ENCODE measurements at places on chromosomes 16 and 17. TPM values are rescaled to one million over a fixed set of nuclear protein-coding genes. Genes with fewer than 3 reads are reported as not detected.

Gene GNG13
- total RNA-seq = not detected

Gene PTRH2
- total RNA-seq = 41.7 TPM

Gene CCR7
- total RNA-seq = 192 TPM

Gene LSM12
- total RNA-seq = 74.0 TPM

Gene ABCC11
- total RNA-seq = not detected

Gene C16orf89
- total RNA-seq = not detected

Gene KRT33A
- total RNA-seq = not detected

Gene APPBP2
- 22.5 TPM for total RNA-seq

Gene UBE2Z
- total RNA-seq = 79.5 TPM

Gene DUS2
- total RNA-seq = 25.2 TPM

Gene TM4SF5
- total RNA-seq = not detected

Gene C16orf96
- total RNA-seq = 0.05 TPM

Gene KRT31
- not detected for total RNA-seq

Gene ARL5C
- not detected for total RNA-seq

Gene NPEPPS
- 69.9 TPM for total RNA-seq

Gene TP53TG3
- not detected for total RNA-seq

Gene IGFBP4
- 22.3 TPM for total RNA-seq

Gene GP1BA
- total RNA-seq = 0.74 TPM

Gene STAT5A
- 86.4 TPM for total RNA-seq

Gene LGALS9B
- 0.85 TPM for total RNA-seq

Gene PIK3R5
- 50.8 TPM for total RNA-seq

Gene SLC22A31
- not detected for total RNA-seq

Gene PITPNM3
- 0.49 TPM for total RNA-seq

Gene VTN
- total RNA-seq = 1.3 TPM
